ENCODE measurements at places on chromosomes 3 and 15.
A peak's percentile ranks its signal among the peaks of the same experiment; 100 is the strongest.

DNA sequence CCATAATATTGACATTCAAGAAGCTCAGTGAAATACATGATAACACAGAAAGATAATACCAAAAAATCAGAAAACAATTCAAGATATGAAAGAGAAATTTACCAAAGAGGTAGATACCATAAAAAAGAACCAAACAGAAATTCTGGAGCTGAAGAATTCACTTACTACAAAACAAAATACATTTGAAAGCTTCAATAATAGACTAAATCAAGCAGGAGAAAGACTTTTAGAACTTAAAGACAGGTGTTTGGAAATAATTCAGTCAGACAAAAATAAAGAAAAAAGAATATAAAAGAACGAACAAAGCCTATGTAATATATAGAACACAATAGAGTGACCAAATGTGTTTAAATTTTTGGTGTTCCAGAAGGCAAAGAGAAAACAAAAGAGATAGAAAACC, 158.7 kb downstream of the MOBP start:
- no peak for DNase-seq

DNA sequence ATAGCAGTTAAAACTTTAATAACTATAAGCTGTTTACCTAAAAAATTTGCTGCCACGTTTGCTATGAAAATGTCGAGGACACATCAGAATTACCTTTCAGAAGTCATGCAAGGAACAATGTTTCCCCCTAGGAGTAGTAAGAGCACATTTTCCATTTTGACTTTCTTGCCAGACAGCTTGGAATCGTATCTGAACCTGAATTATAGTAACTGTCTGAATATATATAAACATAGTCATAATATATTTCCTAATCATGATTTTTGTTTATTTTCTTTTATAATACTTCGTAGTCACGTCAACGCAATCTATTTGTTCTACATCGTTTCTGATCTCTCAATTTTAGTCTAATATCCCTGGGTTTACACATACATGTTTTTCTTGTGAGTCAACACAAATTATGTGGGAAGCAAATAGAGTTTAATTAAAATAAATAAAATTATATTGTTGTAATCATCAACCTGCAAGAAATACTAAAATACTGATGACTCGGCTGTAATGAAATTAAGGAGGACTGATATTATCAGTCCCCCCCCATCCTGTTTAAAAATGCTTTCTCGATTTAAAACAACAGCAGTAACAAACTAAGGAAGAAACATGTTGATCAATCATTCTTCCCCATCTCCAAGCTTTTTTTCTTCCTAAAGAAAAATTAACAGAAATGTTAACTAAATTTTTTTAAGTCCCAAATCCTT, 78.4 kb downstream of the MME start:
- no peak for DNase-seq

DNA sequence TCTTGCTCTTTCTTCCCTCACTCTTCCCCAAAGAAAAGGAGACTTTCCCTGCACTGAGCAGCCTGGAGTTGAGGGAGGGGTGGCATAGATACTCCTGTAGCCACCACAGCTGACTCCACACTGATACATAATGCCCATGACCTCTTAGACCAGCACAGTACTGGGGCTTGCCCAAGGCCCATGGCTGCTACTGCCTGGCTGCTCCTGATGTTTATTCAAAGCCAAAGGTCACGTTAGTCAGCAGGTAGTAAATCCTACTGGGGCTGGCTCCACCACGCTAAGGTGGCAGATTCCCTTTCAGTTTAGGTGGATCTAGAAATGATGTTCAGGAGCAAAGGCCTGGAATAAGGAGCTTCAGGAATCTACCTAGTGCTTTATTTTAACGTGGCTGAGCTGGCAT, 212.7 kb downstream of the C3orf38 start:
- no peak for DNase-seq

DNA sequence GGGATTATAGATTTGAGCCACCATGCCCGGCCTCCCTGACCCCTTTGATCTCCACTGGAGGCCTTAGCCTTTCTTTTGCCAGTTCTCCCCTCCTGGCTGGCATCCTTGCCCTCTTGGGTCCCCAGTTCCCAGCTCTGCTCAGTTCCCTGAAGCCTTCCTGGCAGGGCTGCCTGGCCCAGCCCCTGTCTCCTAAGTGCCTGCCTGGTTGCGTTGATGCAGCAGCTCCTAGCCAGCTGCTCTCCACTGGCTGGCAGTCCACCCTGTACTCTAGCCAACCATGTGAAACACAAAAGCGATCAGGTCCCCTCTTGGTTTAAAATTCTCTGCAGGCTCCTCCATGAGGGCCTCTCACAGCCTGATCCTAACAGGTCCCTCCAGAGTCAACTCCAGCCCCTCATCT, 184.7 kb downstream of the RAB11A start:
- no peak for DNase-seq

DNA sequence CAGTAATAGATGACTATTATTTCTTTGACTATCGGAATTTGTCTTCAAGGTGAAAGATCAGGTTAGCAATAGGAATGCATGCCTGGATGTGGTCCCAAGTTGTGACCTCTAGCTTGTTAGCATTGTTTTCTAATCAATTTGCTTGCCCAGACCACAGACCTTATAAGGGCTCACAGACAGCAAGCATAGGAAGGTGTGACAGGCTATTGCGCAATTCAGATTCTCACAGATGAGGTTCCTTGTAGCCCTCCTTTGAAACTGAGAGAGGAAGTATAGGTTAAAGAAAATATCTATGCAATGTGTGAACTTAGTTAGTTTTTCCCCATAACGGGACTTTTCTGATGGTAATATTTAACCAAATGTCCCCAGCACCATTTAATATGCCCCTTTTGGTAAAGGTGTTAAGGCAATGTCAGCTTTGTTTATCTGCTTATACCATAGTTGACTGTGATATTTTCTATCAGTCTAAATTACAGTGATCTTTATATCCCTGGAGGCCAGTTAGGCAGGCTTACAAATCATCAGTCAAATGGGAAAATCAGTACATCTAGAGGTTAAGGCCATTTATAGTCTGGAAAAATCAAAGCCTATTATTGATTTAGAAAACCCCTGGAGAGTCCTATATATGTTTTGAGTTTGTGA, 168.1 kb upstream of the MBNL1 start:
- peak; percentile 38 for DNase-seq

GRCh38 chr3:117314441-117315150, 605.0 kb downstream of the TUSC7 start:
- no peak for DNase-seq

DNA sequence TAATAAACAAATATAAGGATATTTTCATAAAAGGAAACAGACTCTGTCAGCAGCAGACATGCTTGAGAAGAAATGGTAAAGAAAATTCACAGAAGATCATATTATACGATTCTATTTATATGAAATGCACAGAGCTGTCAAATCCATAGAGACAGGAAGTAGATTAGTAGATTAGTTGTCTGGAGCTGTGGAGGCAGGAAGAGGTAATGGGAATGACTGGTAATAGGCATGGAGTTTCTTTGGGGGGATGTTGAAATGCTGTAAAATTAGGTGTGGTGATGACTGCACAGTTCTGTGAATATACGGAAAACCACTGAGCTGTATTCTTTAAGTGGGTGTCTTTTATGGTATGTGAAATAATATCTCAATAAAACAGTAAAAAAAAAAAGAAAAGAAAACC, 35.3 kb downstream of the CEP152 start:
- DNase-seq = no peak

DNA sequence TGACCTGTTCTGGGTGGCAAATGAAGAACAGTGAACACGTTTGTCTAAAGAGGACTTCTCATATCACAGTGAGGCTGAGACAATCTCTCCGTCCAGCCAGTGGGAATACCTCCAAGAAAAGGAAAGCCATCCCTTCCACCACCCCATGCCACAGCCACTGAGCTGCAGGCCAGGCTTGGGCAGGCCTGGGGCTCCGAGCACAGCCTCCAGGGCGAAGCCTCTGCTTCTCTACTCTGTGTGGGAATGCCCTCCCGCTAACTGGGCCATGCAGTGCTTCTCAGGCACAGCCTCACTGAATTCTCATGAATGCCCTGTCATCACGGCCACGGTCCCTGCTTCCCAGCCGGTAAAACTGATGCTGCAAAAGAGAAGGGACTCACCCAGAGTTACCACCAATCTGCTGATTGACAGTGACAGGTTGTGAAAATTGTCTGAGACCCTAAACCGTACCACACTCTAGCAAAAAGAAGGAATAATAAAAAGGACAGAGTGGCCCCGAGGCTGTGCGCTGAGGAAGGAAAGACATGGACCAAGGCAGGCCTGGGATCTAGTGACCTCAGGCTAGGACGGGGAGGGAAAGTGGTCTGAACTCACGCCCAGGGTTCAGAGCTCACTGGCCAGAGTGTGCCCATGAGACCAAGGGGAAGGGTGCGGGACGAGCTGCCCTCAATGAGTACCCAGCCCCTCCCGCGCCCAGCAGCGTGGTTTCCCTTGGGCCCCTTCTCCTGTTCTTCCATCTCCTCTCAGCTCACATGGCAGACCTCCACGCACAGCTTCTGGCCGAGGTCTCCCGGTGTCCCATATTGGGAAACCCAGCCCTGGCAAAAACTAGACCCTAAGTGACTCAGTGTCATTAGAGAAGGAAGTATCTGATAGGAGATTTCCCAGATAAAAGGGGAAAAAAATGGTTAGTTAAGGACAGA, 52.8 kb downstream of the DHX30 start:
- no peak for DNase-seq

- no peak for DNase-seq
Measured at GRCh38 chr3:172876297-172876696, 125.8 kb downstream of the ECT2 start.

DNA sequence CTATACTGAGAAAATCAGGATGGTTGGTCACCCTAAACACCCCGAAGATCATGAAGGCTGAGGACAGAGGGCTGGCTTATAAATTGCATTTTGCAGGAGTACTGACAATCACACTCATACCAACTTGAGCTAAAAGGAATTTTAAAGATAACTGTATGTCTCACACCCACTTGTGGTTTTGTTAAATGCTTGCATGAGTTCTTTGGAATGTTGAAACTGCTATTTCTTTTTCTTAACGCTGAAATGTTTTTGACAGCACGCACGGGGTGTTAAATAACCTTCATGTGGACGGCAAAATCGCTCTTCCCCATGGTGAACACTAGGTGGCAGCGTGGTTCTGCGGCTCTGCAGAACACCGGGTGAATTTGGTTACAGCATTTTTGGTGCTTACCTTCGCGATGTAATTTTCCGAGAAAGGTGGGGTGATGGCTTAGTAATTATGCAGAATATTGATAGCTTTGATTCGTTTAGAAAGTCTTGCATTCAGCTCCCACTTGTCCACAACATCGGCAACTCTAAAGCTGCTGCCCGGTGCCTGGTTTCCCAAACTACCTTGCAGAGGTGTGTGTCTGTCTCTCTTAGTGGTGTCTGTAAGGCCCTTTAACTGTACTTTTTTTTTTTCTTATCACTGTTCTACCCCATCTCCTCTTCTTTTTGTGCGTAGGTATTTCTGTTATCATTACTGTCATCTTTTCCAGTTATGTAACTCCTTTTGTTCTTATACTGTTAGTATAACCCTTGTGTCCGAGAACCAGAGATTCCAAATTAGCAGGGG, 51.7 kb downstream of the ARNT2 start:
- DNase-seq = no peak

DNA sequence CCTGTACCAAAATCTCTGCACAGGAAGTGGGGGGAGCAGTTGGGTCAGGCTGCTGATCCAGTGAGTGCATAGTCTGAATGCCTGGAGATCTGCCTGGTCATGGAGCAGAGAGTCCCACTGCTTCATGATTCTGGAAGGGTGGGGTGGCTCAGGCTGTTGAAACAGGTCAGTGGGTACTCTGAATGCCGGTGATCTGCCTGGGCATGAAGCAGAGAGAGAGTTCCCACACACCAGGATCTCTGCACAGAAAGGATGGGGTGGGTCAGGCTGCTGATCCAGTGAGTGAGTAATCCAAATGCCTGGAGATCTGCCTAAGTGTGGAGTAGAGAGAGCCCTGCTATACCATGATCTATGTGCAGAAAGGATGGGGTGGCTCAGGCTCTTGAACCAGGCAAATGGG, 16.1 kb upstream of the GCSAM start:
- DNase-seq = no peak

- DNase-seq = no peak
Measured at GRCh38 chr3:12869035-12869621, 27.8 kb upstream of the RPL32 start.

DNA sequence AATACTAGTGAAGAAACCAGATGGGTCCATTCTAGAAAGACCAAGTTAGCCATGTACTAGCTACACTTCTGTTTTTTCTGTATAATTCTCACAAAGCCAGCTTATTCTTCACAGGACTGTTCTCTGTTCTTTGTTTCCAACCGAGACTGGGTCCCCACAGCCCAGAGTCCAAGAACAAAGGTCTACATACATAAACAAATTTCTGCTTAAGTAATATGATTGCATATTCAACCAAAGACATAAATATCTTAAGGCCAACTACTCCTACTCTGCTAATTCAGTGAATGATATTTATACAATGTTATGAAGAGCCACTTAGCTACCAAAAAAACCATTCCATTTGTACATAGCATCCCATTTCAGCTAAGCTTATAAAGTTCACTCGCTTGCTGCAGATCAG, 299.8 kb upstream of the CCDC54 start:
- DNase-seq = no peak

DNA sequence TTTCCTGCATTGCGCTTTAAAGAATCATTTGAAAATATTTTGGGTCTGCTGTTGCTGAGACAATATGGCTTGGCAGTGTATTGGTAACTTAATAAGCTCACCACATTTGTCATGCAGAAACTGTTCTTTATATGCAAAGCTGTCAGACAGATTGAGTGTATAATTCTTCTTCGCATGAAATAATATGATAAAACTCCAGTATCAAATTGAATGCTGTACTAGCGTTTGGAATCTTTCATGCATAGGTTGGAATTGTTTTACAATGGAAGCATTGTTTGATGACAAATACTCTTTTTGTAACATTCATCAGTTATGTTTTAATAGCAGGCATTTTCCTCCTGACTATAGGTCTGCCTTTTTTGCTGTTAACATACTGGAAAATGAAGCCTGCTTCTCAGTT, 53.8 kb downstream of the RBMS3 start:
- DNase-seq = no peak

- DNase-seq = no peak
Measured at GRCh38 chr3:51928438-51928837, 13.3 kb downstream of the RRP9 start.

DNA sequence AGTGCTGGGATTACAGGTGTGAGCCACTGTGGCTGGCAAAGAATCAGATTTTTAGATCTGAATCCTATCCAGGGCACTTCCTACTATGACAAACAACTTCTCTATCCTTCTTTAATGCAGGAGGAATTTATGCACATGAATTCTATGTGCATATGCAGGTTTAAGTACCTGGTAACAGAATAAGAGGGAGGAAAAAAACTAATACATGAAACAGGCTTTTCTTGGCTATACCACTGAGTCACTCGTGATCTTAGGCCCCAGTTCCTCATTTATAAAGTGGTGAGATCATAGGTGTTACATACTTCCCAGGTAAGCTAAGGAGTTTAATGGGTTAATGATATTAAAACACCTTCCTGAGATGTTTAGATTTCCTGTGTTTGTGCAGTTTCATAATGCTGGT, 108.2 kb downstream of the TP63 start:
- DNase-seq = no peak

DNA sequence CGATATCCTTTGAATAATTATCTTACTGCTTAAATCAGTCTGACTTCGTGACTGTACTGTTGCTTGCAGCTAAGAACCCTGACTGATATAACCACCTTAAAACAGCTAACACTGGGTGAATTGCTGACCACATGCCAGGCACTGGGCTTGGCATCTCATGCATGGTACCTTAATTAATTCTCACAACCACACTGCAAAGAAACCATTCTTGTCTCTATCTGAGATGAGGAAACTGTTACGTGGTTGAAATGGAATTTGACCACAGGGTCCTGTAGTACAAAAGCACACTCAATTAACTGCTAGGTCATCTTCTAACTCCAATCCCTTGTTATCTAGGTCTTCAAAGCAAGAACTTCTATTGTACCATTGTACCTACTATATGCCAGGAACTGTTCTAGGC, 92.7 kb upstream of the PRICKLE2 start:
- no peak for DNase-seq
